ENCODE measurements at places on chromosomes 1 and 21. TPM values are rescaled to one million over a fixed set of nuclear protein-coding genes. Genes with fewer than 3 reads are reported as not detected.

The NTNG1 gene
- 12.7 TPM for total RNA-seq

The RAD54L gene
- total RNA-seq = 4.0 TPM

The CBR3 gene
- total RNA-seq = 19.5 TPM

The IL6R gene
- 13.6 TPM for total RNA-seq

The GJA5 gene
- total RNA-seq = 0.37 TPM

The CLCNKB gene
- not detected for total RNA-seq

The OR14A2 gene
- total RNA-seq = not detected

The CFHR3 gene
- not detected for total RNA-seq

The TMEM125 gene
- not detected for total RNA-seq

The ARHGAP30 gene
- not detected for total RNA-seq

The SH3GLB1 gene
- total RNA-seq = 55.1 TPM

The ADCY10 gene
- total RNA-seq = under 0.01 TPM

The AGRN gene
- 9.9 TPM for total RNA-seq

The FCRLB gene
- 5.5 TPM for total RNA-seq

The NUDT4B gene
- total RNA-seq = 23.9 TPM

The SLC6A17 gene
- under 0.01 TPM for total RNA-seq

The ANKRD34A gene
- total RNA-seq = 2.0 TPM

The LAD1 gene
- not detected for total RNA-seq

The NHLH1 gene
- total RNA-seq = 0.20 TPM

The DMRTB1 gene
- not detected for total RNA-seq

The ARMH1 gene
- 0.59 TPM for total RNA-seq

The ETV3 gene
- total RNA-seq = 10.7 TPM

The DNM3 gene
- 1.8 TPM for total RNA-seq

The SH2D1B gene
- under 0.01 TPM for total RNA-seq

The GUCA2A gene
- total RNA-seq = not detected

The RIMKLA gene
- total RNA-seq = not detected

The GBP1 gene
- 14.0 TPM for total RNA-seq

The ADAMTS1 gene
- total RNA-seq = 96.3 TPM

The DIO1 gene
- total RNA-seq = not detected

The PRR9 gene
- not detected for total RNA-seq

The ERRFI1 gene
- total RNA-seq = 68.0 TPM

The FLG2 gene
- not detected for total RNA-seq

The C21orf58 gene
- total RNA-seq = 5.9 TPM

The S100A14 gene
- total RNA-seq = 0.39 TPM

The RNU1-3 gene
- under 0.01 TPM for total RNA-seq

The HAO2 gene
- not detected for total RNA-seq

The MIXL1 gene
- not detected for total RNA-seq

The CR1 gene
- total RNA-seq = not detected

The HORMAD1 gene
- total RNA-seq = not detected

The GUK1 gene
- total RNA-seq = 295 TPM

The PPT1 gene
- total RNA-seq = 54.3 TPM

Data from subcutaneous preadipocyte (primary cell).